Lower leg skin (tissue), 4 donors: ENCODE measurements at places on chromosomes 2 and 18.

- DNase-seq: peak; percentile 50
Measured at GRCh38 chr2:128347171-128347558, 28.5 kb upstream of the HS6ST1 start.

- no peak for DNase-seq
Measured at GRCh38 chr18:32278177-32278799, 88.4 kb downstream of the MEP1B start.

DNA sequence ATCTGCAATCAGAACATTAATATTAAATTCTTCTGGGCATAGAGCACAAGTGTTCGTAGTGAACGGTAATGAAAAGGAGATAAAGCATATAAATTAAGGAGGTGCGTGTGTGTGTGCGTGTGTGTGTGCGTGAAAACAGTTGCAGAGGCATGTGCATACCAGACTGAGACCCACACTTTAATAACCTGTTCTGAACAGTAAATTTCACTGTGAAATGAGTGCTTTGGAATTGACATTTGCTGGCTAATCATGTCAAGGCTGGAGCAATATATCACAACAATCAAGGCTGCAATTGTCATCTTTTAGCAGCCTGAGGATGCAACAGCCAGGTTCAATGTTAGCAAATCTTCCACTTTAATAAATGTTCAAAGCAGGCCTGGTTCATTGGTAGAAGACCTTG lies 57.9 kb downstream of the DCDC2C start:
- no peak for DNase-seq

DNA sequence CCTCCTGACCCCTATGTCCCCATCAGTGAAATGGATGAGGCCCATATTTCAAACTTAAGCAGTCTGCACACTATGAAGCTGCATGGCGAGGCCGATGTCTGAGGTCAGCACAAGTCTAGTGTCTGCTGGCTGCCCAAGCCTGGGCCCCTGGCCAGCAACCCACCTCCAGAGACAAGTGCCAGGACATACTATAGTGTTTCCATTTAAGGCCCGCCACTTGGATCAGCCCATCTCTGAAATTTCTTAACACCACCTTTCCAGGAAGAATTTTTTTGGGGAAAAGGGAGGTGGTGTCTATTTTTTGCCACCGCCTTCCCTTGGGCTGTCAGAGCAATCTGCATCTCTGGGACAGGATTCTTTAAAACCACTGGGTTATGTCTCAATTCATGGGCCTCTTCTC lies 1.8 kb downstream of the ACVR1 start:
- DNase-seq: no peak

- DNase-seq: no peak
Measured at GRCh38 chr2:74911061-74911460, 47.4 kb upstream of the POLE4 start.

GRCh38 chr2:205755923-205756322 lies 73.6 kb downstream of the NRP2 start:
- no peak for DNase-seq

DNA sequence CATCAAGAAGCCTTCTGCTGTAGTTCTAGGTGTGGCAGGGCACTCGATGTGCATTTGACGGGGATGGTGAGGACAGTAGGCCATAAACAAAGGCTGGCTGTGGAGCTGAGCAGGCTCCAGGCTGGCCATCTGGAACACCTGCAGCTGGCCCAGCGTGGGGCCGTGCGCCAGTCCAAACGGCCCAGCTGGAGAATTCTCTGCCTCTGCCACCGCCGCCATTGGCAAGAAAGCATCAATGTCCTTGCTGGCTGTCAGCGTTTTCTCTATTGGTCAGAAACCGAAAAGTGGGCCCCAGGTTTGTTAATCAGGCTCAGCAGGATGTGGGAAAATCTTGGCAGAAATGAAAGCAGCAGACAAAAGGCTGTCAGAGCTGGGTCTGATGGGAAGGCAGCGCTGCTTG lies 24.0 kb upstream of the CTIF start:
- DNase-seq: no peak

DNA sequence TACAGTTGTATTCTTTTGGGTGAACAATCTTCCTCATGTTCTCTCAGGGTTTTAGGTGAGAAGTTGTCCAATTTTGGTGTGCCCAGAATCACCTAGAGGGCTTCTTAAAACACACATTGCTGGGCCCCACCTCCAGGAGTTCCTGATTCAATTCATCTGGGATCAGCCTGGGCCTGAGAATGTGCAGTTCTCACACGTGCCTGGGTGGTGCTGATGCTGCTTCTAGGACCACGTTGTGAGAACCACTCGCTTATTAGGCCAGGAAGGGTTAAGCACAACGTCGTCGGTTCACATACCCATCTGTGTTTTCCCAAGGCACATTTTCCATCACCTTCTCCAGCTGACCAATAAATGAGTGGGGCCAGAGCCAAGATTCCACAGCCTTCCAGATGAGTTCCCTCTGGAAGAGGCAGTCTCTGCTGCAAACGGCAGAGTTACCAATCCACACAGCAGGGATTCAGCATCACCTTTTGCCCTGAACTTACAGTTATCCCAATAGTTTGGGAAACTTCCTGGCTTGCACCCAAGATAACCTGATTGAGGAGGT lies 277.7 kb upstream of the HNRNPA3 start:
- DNase-seq: no peak

DNA sequence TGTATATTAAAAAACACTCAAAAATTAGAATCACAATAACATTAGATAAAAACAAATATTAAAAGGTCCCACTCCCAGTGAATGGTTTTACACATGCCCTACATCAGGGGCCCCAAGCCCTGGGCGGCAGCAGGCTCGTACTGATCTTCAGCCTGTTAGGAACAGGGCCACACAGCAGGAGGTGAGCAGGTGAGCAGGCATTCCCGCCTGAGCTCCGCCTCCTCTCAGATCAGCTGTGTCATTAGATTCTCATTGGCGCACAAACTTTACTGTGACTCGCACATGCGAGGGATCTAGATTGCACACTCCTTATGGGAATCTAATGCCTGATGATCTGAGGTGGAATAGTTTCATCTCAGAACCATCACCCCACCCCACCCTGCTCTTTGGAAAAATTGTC lies 74.2 kb downstream of the MBD2 start:
- no peak for DNase-seq

GRCh38 chr2:68464651-68465050 lies 2.4 kb downstream of the FBXO48 start:
- DNase-seq: no peak

- DNase-seq: no peak
Measured at GRCh38 chr2:155030296-155030695, 331.8 kb downstream of the KCNJ3 start.

- DNase-seq: peak; percentile 33
Measured at GRCh38 chr2:45771261-45771660, 119.8 kb downstream of the PRKCE start.

DNA sequence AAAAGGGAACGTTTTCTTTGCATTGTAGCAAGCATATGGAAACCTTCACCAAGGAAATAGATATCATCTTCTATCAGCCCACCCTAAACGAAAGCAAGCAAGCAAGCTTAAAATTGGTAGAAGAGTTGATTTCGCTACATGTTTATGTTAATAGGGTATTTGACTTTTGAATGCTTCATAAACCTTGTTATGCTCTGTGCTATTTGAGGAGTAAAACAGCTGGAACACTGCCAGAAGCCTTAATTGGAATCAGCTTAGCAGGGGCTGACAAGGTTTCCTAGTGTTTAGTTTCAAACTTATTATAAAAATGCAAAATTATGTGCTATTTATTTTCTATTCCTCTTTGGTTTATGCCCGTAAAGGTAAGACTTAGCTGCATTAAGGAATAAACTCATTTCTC lies 70.6 kb upstream of the LINC00305 start:
- no peak for DNase-seq

- DNase-seq: no peak
Measured at GRCh38 chr2:12320027-12320734, 396.6 kb upstream of the TRIB2 start.

DNA sequence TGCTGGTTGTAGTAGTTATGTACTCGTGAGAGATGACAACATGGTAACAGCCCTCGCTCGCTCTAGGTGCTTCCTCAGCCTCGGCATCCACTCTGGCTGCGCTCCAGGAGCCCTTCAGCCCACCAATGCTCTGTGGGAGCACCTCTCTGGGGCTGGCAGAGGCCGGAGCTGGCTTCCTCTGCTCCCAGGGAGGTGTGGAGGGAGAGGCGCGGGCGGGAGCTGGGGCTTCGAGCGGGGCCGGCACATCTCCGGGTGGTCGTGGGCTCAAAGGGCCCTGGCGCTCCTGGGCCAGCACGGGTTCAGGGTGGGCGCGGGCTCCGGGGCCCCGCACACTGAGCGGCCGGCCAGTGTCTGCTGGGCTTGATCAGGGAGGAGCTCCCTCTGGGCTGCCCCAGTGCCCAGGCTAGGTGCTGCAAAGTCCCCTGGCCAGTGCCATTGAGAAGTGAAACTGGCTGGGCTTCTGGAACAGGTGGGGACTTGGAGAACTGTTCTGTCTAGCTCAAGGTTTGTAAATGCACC lies 1012.1 kb downstream of the CNTNAP5 start:
- DNase-seq: no peak

DNA sequence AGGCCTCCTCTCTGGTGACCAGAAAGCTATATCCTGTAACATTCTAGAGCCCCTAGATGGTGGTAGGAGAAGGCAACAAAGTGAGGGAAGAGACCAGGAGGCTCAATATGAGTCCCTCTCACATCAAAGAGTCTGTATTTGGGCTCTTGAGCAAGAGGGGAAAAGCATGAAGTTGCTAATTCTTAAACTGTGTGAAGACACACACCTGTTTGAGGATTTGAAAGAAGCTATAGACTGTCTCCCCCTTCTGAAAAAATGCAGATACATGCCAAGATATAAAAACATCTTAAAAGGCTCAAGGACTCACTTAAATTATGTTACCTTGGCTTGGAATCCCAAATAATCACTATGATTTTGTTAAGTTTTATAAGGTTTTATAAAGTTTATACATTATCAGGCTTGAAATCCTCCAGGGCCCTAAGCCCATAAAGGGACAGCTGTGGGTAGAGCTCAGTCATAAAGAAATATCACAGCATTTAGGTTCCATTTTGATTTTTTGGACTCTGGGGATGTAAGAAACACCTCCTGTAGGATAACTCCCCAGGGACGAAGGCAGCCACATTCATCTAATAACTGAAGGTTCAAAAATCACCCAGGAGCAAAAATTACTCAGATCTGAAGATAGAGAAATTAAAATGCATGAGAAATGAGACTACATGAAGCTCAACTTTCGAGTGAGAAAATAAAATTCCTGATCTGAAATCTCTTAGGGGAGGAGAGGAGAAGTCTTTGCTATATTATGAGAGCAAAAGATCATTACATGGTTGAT lies 136.1 kb upstream of the LGALSL start:
- no peak for DNase-seq

- no peak for DNase-seq
Measured at GRCh38 chr2:27320958-27321543, 1.8 kb downstream of the MPV17 start.

GRCh38 chr2:168622559-168622958 lies 166.5 kb downstream of the CERS6 start:
- DNase-seq: no peak

- DNase-seq: no peak
Measured at GRCh38 chr2:161703863-161704262, 79.6 kb downstream of the SLC4A10 start.

DNA sequence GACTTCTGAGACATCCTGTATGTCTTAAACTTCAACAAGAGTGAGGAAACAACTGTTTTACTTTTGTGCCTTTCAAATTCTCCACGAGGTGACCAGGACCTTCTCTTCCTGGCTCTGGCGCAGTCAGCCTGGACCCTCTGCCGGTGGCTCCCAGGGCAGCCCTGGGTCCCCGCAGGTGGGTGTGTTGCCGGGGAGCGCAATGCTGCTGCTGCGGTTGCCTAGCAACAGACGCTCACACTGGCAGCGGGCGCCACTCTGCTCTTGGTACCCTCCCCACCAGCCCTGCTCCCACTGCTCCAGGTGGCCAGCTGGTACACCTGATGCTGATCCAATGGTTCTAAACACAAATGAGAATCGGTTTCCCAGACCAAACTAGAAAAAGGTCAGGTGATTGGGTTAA lies 58.7 kb downstream of the GNAL start:
- no peak for DNase-seq

DNA sequence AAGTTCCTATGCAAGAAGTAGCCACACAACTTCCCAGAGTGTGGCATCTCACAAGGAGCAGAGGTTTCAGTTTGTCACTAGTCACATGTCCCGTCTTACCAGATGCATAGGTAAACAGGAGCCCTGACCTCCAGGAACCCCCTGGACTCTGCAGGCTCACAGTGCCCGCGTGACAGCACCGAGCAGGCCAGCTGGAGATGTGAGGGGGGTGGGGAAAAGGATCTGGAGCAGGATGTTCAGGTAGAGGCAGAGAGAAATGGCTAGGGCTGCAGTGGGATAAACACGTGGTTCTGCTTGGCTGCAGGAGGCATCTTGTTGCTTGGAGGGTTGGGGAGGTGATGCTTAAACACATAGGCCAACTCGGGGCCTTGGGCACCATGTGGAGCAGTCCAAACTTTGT lies 54.2 kb downstream of the IMPA2 start:
- peak; percentile 9 for DNase-seq

DNA sequence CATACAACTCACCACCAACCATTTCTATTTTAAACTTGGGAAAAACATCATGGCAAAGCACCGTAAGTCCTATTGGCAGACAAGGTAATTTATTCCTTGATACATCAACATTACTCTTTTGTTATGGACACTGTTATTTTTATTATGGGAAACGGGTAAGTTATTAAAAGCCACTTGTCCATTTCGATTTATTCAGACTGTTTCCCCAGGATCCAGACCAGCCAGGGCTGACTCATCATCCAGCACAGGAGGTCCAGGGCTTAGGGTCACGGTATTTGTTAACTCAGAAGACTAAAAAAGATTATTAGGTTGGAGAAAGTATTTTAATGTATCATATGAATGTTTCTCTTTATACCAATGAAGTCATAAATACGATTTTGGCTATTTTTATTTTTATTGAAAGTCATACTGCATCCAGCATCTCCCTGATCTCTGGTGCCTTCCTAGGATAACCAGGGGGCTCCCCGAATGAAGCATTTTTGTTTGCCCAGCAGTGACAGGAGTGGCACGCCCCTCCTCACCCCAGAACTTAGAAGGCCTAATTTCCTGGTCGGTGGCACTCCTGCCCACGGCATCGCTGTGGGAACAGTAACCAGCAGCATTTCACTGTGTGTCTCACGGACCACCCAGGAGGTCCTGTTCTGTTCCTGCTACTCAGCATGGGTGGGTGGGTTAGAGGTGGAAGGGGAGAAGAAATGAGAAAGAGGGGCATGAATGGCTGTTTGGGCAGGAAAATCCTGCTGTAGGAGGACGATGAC lies 446.1 kb downstream of the EIPR1 start:
- DNase-seq: no peak

DNA sequence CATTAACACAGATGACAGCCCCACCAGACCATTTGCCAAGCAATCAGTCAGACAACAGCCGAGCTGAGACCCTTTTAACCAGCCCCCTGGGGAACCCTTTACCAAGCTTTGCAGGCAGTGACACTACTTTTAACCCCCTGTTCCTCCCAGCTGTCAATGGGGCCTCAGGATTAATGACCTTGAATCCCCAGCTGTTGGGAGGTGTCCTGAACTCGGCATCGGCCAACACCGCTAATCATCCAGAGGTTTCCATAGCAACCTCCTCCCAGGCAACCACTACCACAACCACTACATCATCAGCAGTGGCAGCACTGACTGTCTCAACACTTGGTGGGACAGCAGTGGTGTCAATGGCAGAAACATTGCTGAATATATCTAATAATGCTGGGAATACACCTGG lies 160.9 kb upstream of the EPC2 start:
- no peak for DNase-seq

GRCh38 chr2:73176881-73177644 lies 25.3 kb upstream of the NOTO start:
- DNase-seq: peak; percentile 98

- no peak for DNase-seq
Measured at GRCh38 chr2:202909394-202910192, 1.9 kb downstream of the WDR12 start.
